ENCODE measurements at places on chromosomes 12 and 14.

GRCh38 chr14:70641548-70642302 is at the start of gene TTC9:
TSS of gene TTC9 (plus strand) at chr14:70641916. CDS start at chr14:70642130, 214 bp downstream.
- DNase-seq: no peak

DNA sequence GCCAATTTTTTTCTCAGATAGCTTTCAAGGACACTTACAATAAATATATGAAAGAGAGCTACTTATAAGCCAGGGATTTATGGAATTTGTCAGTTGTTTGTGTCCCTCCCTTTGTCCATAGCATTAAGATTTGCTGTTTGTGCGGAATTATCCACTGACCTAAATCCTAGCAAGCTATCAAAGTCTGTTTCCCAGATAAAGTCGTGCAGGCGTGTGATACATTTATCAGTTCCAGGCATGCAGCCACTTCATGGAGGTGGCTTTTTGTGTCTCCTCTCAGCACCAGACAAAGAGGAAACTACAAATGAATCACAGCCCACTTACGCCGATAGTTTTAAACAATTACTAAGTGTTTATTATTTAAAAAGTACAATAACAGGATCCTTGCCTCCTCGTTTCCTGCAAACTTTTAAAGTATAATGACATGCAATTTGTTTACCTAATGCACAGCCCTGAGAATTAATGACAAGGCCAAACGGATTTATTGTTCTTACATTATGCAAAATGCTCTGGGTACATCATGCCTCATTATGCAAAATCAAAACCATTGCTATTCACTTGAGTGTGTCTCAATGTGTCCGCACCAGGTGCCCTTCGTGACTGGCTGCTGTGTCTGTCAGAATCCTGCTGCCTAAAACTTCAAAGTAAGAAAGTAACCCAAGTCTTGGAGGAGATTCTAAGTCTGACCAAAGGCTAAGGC is 423.2 kb downstream of the GLT1D1 start:
- DNase-seq: no peak

GRCh38 chr12:83709899-83710298 is 1023.2 kb downstream of the TMTC2 start:
- no peak for DNase-seq

DNA sequence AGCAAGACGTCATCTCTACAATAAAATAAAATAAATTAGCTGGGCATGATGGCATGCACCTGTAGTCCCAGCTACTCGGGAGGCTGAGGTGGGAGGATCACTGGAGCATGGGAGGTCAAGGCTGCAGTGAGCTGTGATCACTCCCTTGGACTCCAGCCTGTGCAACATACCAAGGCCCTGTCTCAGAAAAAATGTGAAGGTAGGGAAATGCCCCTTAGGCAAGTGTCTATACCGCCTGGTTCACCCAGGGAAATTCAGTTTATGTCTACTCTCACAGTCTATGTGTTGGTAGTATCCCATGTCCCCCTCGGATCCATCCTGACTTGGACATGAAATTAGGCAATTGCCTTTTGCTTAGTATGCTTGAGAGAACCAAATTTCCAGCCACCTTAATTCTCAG is 88.4 kb upstream of the TMEM132C start:
- no peak for DNase-seq

DNA sequence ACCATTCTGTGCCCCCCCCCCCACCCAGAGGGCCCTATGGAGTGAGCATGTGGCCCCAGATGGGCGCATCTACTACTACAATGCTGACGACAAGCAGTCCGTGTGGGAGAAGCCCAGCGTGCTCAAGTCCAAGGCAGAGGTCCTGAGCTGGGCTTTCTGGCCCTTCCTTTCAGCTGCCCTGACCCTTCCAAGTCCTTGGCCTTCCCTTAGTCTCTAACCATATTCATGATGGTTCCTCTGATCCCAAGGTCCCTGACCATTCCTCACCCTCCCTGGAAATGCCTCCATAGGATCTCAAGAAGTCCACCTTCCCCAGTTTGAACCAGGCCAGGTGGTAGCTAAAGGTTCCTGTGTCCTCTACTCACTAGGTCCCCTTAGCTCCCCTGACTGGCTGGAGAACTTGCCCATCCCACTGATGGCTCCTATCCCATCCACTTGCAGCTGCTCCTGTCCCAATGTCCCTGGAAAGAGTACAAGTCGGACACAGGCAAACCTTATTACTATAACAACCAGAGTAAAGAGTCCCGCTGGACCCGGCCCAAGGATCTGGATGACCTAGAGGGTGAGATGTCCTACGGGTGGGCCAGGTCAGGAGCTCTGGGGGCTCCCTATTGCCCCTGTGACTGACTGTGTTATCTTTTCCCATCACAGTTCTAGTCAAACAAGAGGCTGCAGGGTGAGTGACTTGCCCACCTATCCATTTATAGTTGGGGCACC is 9.8 kb downstream of the PRPF40B start:
- DNase-seq: no peak

DNA sequence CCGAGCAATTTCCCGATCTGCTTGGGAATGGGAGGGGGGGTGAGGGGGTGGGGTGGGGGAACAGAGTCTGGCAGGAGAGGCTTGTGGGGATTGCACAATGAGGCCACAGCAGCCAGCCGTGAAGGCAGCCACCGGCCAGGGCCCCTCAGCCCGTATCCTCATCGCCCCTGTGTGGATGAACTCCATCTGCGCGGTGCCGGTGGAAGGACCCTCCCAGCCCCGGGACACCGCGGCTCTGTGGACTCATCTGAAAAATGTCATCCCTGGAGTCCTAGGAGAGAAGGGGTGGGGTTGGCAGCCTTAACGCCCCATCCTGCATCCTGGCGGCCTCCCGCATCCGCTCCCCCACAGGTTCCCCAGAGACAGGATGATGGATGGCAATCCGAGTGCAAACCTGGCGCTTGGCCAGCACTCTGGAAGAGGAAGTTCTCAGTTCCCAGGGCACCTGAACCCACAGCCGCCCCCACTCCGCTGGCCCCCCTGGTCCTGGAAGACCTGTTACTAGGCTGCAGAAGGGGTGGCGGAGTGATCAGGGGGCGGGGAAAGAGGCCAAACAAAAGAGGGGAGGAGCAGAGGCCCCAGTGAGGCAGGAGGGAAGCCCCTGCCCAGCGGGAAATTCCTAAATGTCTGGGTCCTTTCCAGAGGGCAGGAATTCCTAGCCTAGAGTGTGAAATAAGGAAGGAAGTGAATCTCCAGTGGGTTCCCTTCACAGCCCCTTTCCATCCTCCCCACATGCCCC is 1.2 kb upstream of the TNFAIP2 start:
- peak; percentile 97 for DNase-seq

GRCh38 chr12:62922539-62922938 is 12.4 kb downstream of the PPM1H start:
- no peak for DNase-seq

DNA sequence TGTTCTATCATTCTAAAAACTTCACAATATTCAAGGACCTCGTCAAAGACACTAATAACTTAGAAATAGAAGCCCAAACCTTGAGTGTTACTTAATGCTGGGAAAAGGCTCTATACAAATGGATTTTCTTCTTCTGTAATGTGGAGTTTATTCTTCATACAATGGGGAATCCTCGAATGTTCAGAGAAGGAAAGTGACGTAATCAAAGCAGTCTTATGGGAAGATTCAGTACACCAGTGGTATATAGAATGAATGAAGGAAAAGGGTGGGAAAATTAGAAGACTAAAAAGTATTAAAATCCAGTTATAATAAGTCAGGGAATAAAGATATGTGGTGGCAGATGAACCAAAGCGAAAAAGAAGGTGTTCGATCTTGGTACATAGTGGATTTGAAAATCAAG is 106.5 kb downstream of the PLCZ1 start:
- DNase-seq: no peak

- DNase-seq: no peak
Measured at GRCh38 chr14:81529391-81529790, 4.3 kb downstream of the SEL1L start.

DNA sequence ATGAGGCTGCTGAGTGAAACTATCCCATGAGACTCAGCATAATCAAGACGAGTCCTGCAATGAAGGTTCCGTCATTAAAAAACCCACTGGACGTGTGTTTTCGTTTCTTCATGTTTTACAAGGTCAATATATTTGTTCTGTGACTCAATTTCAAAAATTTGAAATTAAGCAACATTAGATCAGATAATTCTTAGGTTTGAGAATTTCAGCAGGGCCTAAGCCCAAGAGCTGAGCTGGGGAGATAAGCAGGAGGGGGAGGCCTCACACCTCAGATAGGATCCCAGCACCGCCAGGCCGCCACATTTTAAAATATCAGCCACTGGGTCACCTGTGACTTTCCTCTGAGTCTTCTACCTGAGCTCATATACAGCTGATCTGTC is 13.3 kb downstream of the STX2 start:
- no peak for DNase-seq

DNA sequence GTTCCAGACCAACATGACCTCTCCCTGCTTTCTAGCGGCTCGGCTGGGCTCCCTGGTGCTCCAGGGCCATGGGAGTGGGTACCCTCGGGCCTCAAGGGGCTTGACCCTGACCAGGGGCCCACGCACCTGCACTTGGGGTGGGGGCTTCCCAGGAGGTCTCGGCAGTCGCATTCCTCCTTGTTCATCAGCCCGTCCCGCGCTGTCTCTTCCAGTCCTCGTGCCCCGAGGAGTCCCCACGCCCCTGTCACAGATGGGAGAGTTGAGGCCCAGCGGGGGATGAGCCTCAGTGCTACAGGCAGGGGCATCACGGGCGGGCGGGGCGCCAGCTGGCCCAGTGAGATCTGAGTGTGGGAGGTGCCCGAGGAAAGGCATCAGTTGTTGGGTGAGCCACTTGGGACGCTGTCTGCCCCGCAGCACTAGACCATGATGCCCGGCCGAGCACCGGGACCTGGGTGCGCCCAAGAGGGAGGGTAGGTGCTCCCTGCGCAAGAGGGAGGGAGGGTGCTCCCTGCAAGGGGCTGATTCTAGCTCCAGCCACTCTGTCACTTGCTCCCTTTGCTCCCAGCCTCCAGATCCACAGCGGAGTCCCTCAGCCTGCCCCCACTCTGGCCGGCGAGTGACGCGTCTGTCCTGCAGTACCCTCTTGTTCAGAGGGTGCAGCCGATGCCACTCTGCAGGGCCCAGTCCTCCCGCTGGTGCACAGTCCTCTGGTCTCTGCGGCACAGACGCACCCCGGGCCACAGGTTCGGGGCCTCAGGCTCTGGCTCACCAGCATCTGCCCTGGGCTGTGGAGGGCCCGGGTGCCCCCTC is 23.8 kb downstream of the MMP17 start:
- no peak for DNase-seq

DNA sequence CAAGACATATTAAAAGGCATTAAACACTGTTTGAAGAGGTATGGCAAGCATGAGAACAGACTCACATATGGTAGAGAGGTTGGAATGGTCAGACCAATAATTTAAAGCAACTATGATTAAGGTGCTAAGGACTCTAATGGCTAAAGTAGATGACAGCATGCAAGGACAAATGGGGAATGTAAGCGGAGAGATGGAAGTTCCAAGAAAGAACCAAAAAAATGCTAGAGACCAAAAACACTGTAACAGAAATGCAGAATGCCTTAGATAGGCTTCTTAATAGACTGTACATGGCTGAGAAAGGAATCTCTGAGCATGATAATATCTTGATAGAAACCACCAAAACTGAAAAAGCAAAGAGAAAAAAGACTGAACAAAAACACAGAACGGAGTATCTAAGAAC is 77.4 kb downstream of the RIN3 start:
- DNase-seq: no peak

DNA sequence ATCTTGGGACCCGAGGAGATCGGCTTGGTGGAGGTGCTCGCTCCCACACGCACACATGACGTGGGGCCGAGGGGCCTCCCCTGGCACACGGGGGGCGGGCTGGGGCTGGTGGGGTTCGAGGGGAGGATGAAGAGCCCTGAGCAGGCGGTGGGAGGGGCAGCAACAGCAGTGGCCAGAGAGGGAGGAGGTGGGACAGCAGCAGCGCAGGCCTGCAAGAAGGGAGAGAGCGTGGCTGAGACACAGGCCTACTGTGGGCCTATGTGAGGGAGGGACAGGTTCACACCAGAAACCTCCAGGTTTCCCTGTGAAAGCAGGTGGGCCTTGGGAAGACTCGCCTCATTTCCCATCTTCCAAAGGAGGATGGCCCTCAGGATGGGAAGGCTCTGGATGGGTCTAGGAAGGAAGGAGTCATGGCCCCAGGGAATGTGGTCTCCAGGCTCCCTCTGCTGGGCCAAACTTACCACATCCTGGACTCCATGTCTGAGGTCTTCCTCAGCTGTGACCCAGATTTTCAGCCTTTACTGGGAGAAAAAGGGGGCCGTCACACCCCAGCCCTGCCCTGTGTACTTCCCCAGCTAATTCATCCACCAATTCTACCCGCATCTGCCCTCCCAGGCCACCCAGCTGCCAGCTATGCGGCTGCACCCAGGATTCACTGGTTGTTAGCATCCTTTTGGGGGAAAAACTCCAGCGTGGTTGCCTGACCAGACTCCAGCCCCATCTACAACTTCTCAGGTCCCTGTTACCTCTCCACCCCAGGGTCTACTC is 2.8 kb downstream of the PIANP start:
- DNase-seq: no peak
